CD4-positive, alpha-beta T cell treated with Interleukin-15 for 4 hours (primary cell): ENCODE measurements at places on chromosomes 11 and 22.

DNA sequence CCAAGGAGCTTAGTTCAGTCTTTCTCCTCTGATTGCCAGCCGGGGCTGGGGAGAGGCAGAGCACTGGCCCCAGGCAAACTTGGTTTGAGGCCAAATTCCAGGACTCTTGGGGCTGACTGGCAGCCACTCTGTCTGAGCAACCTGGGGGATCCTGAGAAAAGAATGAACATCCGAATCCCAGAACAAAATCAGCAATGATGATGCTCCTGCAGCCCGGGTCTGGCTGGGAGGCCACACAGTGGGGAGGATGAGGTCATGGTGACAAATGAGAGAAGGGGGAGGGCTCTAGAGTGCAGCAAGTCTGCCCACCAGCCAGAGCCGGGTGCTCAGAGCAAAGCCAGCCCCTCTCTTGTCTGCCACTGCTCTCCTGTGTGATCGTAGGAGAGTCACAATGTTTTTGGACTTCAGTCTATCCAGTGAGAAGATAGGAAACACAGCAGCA lies 71.8 kb upstream of the PAX6 start:
- DNase-seq: no peak

- no peak for DNase-seq
Measured at GRCh38 chr11:44324749-44325525, 15.0 kb upstream of the ALX4 start.

GRCh38 chr11:86586307-86586706 lies 86.1 kb downstream of the ME3 start:
- no peak for DNase-seq

DNA sequence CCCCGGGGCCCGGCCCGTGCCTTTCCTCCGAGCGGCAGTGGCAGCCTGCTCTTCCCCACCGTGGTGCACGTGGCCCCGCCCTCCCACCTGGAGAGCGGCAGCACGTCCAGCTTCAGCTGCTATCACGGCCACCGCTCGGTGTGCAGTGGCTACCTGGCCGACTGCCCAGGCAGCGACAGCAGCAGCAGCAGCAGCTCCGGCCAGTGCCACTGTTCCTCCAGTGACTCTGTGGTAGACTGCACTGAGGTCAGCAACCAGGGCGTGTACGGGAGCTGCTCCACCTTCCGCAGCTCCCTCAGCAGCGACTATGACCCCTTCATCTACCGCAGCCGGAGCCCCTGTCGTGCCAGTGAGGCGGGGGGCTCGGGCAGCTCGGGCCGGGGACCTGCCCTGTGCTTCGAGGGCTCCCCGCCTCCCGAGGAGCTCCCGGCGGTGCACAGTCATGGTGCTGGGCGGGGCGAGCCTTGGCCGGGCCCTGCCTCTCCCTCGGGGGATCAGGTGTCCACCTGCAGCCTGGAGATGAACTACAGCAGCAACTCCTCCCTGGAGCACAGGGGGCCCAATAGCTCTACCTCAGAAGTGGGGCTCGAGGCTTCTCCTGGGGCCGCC lies 11.9 kb downstream of the C22orf31 start:
- DNase-seq: no peak

DNA sequence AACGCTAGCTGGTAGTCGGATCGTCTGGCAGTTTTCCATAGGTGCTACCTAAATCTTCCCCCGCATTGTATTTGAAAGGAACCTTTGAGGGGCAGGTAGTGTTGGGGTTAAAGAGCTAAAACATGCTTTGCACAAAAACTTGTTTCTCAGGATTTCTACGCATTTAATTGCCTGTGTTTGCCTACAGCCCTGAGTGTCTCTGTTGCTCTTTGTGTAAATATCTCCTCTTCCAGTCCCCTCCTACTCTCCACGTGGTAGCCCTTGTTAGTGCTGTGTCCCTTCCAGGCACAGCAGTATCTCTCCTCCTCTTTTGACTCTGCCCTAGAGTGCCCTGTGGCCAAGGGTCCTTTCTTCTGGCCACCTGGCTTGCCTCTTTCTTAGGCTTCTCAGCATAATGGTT lies 81.7 kb downstream of the BARX2 start:
- no peak for DNase-seq

GRCh38 chr11:83689144-83689780 lies 403.1 kb upstream of the CCDC90B start:
- no peak for DNase-seq

- no peak for DNase-seq
Measured at GRCh38 chr11:76291576-76292526, 85.5 kb upstream of the WNT11 start.

GRCh38 chr22:29256606-29257325 lies 11.0 kb downstream of the RHBDD3 start:
- DNase-seq: no peak

GRCh38 chr22:49418943-49419342 lies 408.7 kb downstream of the BRD1 start:
- no peak for DNase-seq

- no peak for DNase-seq
Measured at GRCh38 chr22:44086271-44087088, 62.4 kb downstream of the PARVB start.

DNA sequence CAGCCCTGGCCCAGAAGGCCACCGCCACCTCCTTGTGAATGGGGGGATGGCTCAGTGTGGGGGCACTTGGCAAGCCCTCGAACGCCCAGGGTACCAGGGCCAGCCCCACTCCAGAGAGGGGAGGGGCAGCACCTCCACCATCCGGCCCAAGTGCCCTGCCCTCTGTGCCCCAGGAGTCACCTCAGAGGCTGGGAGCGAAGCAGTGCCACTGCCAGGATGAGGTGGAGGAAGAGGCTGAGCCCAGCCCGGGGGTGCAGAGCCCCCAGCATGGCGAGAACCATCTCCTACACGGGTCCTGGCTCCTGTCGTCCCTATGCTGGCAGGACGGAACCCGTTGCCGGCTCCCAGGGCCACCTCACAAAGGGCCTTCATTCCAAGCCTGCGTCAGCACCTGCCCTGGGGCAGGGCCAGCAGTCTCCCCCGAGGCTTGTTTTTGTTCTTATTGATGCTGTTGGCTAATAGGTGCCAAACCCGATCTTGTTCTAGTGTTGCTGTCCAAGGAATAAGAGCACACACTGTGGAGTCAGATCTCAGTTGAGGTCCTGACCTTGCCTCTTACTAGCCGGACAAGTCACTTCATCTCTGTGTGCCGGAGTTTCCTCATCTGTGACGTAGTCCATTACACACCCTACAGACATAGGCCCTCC lies at the start of gene FREY1:
TSS of gene FREY1 (minus strand) at position 307 of the 647 bp plus-strand sequence. CDS start at position 281, 26 bp downstream.
- no peak for DNase-seq

- DNase-seq: no peak
Measured at GRCh38 chr11:30424844-30425243, 101.9 kb downstream of the ARL14EP start.

- DNase-seq: no peak
Measured at GRCh38 chr11:106733635-106734034, 284.6 kb downstream of the GUCY1A2 start.

- no peak for DNase-seq
Measured at GRCh38 chr22:47573141-47573540, 810.7 kb downstream of the TBC1D22A start.

- DNase-seq: no peak
Measured at GRCh38 chr22:48749555-48750227, 1078.0 kb downstream of the BRD1 start.

DNA sequence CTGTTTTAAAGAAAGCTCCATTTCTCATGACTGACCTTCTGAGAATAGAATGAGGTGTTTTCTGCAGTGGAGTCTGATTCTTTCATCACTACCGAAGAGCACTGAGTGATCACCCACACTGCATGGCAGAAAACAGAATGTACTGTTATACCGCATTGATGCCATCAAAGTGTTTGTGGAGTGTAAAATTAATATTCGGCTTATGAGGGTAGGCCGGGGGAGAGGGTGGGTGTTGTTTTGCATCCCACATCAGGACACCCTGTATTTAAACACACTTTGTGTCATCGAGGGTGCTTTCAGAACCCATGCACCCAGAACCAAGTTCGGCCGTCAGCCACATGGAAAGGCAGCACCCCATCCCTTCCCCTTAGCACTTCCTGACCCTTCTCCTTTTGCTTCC lies 41.3 kb upstream of the ETS1 start:
- peak; percentile 77 for DNase-seq

DNA sequence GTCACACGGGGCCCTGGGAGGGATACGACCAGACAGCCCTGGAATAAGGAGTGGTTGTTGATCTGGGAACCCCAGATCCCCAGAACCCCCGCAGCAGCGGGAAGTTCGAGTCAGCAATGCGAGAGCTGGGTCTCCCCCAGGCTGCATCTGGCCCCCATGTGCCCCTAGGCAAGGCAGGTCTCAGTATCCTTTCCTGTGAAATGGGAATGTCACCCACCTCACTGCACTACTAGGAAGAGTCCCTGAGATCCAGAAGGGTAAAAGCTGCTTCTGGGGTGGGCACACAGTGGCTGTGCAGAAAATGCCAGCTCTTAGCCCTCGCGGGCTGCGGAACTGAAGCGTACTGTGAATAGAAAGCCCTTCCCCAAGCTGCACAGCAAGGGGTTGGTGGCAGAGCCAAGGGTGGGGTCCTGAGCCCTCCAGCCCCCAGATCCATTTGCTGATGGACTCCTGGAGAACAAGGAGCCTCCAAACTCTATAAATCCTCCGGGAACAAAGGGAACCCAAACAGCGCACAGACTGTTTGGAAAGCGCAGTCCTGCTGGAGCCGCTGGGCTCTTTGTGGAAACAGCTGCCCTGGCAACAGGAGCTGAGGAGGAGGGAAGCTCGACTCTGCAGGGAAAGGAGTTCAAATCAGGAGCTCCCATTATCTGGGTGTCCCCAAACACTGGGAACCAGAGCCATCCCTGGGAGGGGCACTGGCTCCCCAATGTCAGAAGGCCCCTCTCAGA lies 68.2 kb upstream of the SHISAL1 start:
- no peak for DNase-seq

GRCh38 chr11:66228521-66228920 lies 39.9 kb upstream of the RAB1B start:
- DNase-seq: no peak

GRCh38 chr22:44085743-44086270 lies 61.7 kb downstream of the PARVB start:
- peak; percentile 40 for DNase-seq

- no peak for DNase-seq
Measured at GRCh38 chr11:93193731-93194130, 4.1 kb downstream of the SLC36A4 start.

- no peak for DNase-seq
Measured at GRCh38 chr11:6475936-6476335, 2.2 kb upstream of the TRIM3 start.

DNA sequence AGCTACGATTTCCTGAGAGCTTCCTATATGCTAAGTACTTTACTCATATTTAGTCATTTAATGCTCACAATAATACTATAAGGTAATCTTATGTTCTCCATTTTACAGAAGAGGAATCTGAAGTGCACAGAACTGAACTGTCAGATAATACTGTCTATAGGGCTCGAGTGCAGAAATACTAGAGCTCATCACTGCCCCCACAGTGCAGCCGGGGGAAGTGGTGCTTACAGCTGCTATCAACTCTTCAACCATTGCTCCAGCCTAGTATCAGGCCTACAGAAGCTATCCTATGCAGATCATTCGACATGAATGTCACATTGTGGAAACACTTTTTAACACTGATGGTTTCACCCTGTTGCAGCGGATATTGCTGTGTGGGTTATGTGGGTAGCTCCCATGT lies 929.9 kb downstream of the NTM start:
- DNase-seq: no peak

- DNase-seq: no peak
Measured at GRCh38 chr11:91857179-91857578, 367.4 kb upstream of the FAT3 start.

DNA sequence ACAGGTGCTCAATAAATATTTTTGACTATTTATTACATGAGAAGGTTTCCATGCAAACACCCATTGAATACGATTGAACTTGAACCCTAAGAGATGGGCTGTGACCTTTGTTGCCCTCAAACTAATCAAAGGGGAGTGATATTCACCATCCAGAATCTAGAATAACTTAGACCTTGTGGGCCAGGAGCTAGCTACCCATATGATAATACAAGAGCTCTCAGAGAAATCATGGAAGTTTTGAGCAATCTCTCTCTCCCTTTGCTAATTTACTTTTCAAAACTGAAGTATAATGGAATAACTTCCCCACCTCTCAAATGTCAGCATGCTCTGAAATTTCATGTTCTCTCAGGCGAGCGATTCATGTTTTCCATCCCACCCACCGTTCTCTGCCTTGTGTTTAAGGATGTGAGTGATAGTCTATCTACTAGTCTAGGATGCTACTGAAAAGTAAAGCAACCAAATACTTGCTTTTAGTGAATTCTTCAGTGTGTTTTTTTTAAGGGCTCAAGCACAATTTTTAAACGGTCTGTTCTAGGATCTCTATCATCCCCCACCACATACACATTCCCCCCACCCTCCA lies 33.3 kb downstream of the BARX2 start:
- DNase-seq: no peak

- DNase-seq: no peak
Measured at GRCh38 chr22:25370322-25370721, 150.9 kb downstream of the CRYBB2 start.

GRCh38 chr11:94788396-94788795 lies 20.2 kb downstream of the AMOTL1 start:
- no peak for DNase-seq

DNA sequence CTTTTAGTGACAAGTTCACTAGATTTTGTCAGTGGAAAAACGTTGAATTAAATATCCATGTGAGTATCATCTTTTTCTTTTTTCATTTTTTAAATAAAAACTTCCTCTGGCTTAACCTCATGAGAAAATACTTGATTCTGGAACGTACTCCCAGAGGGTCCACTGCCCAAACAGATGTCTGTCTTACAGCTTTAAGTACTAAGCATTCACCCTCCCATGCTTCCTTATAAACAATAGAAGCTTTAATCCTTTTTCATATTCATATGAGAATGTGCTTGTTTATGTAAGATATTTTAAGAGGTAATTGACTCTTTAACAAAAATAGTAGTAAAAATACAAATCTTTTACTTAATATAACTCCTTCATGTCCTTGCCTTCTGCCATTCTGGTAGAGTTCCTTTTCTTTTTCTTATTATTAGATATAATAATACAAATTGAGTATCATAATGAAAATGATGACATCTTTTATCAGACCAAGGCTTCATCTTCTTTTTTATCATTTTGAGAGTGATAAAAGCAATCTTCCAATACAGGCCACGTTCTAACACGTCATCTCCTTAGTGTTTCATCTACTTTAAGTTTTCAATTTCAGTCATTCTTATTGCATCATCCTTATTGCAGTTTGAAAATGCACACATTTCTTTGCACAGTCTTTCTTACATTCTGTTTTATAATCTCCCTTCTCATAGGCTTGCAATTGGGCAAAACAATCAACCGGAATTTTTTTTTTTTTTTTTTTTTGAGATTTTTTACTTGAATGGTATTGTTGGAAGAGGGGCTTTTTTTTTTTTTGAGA lies 69.5 kb upstream of the MYO18B start:
- no peak for DNase-seq

- DNase-seq: no peak
Measured at GRCh38 chr11:125980436-125980835, 34.6 kb downstream of the VSIG10L2 start.

DNA sequence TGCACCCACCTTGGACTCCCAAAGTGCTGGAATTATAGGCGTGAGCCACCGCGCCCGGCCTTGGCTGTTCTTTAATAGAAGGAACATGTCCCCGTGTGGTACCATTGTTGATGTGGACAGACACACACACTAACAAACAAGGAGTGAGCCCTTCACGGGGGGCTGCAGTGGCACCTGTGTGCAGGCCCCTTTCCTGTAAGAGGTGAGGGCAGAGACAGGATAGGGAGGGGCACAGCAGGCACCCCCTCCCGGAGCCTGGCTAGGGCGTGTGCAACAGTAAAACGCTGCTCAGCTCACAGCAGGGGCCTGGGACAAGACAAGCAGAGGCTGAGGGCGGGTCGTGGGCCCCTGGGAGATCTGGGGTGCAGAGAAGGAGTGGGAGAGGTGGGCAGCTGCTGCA lies 37.8 kb downstream of the GRIK4 start:
- no peak for DNase-seq

GRCh38 chr11:27174021-27174420 lies 133.4 kb downstream of the BBOX1 start:
- DNase-seq: no peak
